Tibial nerve (tissue), 4 donors: ENCODE measurements at places on chromosomes 5 and 9. TPM values are rescaled to one million over a fixed set of nuclear protein-coding genes. Genes with fewer than 3 reads are reported as not detected.

The OLFM1 gene
- 63.8 TPM for total RNA-seq

- H3K4me1 ChIP-seq, result no peaks in the 10 kb centered on the region
- H3K27ac ChIP-seq, result no peak overlapping the region
- H3K4me3 ChIP-seq, result no peak overlapping the region
- H3K27me3 ChIP-seq, result no peaks in the 10 kb centered on the region
- H3K36me3 ChIP-seq, result no peaks in the 10 kb centered on the region
Observed at GRCh38 chr5:151382576-151382975, 35.2 kb upstream of the SLC36A2 start.

DNA sequence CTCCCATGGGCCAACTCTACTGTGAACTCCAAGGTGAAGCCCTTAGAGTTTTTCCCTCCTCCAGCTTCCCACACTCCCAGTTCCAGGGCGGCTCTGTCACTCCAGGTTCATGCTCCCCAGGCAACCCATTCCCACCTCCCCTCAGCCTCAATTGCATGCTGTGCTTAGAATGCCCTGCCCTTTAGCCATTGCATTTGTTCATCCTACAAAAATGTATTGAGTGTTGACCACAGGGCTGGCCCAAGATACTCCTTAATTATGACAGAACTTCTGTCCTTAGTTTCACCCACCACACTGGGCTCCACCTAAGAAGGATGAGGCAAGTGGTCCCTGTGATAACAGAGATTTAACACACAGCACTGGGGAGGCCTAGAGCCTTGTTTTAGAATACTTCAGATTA, 236.1 kb downstream of the ADAMTSL1 start:
- H3K27ac ChIP-seq, result no peak overlapping the region
- no peak overlapping the region for H3K4me3 ChIP-seq
- peaks cover 35% of the 10 kb centered on the region for H3K4me1 ChIP-seq
- H3K36me3 ChIP-seq, result no peaks in the 10 kb centered on the region
- no peaks in the 10 kb centered on the region for H3K27me3 ChIP-seq

The TAF1L gene
- not detected for total RNA-seq

DNA sequence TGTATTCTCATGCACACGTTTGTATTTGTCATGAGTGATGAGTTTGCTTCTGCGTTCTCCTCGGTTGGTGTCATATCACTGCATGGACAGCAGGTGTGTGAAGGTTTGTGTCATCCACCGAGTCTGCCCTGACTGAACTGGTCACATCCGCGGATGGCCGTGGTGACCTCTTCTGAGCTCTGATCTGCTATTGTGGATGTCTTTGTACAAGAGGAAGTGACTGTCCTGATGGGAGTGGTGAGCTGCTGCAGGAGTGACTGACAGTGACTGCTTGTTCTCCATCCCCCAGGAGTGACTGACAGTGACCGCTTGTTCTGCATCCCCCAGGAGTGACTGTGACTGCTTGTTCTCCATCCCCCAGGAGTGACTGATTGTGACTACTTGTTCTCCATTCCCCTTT, 69.9 kb downstream of the EHMT1 start:
- H3K36me3 ChIP-seq, result no peaks in the 10 kb centered on the region
- H3K27ac ChIP-seq, result no peak overlapping the region
- no peak overlapping the region for H3K4me3 ChIP-seq
- no peak for DNase-seq
- H3K4me1 ChIP-seq, result peaks cover 7% of the 10 kb centered on the region
- no peaks in the 10 kb centered on the region for H3K27me3 ChIP-seq

The TYRP1 gene
- not detected for total RNA-seq

DNA sequence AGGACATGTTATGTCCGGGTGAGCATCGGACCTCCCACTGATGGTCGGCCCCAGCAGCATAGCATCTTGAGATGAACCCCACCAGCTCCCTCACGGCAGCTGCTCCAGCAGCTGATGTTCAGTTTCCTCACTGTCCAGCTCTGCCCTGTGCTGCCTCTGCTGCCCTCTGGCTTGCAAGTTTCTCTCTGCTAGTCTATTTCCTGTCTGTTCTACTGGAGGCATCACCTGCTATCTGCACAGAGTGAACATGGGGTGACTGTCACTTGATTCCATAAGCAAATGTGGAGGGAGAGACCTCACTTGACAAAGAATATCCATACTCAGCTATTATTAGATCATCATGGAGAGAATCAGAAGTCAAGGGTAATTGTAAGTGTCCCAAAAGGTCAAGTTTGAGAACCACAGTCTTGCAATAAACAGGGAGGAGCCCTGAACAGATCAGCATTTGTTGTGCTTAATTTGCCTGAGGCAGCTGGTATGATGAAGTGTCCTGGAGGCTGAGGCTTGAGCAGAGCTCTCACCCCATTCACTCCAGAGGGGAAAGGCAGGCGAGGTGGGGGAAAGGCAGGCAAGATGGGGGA, 702.8 kb downstream of the SEMA5A start:
- no peak overlapping the region for H3K27ac ChIP-seq
- H3K36me3 ChIP-seq, result no peaks in the 10 kb centered on the region
- peak; percentile 35 for DNase-seq
- no peaks in the 10 kb centered on the region for H3K27me3 ChIP-seq

DNA sequence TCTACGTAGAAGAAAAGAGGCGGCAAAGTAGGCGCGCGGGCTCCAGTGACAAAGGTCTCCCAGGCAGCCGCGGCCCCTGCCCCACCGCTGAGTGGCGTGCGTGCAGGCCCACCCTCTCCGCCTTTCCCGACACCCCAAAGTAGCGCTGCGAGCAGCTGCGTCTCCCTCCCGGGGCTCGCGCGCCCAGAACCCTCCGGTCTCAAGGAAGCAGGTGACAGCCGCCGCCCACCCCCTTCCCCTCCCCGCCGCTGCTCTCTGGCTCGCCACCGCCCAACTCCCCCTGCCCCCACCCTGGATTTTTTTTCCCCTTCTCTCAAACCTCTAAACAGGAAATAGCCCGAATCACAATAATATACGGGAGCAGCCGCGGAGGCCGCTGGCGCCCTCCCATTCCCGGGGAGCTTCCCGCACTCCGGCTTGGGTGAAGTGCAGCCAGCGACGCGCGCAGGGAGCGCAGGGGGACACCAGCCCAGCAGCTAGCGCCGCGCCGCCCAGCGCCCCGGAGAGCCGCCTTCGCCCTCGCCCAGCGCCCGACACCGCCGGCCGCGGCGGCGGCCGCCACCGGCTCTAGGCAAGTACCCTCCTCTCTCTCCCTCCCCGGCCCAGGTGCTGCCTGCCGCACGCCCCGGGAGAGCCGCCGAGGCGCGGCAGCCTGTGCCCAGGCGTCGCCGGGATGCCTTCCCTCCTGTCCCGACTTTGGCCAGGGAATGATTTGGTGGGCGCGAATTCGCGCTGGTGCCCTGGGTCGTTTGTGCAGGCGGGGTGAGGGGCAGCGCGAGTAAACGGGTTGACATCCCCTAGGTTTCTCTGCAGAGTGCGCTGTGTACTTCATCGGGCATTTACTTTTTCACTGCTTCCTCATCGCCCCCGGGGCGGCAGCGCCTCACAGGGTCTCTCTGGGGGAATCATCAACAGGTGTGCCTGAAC, 52.7 kb upstream of the TJP2 start:
- no peaks in the 10 kb centered on the region for H3K27me3 ChIP-seq
- peak overlapping the region; percentile 86 for H3K27ac ChIP-seq
- DNase-seq, result no peak
- peaks cover 9% of the 10 kb centered on the region for H3K4me1 ChIP-seq
